Kidney (tissue), 22 donors: ENCODE measurements at places on chromosomes 11 and 22. TPM values are rescaled to one million over a fixed set of nuclear protein-coding genes. Genes with fewer than 3 reads are reported as not detected.
A peak's percentile ranks its signal among the peaks of the same experiment; 100 is the strongest.

The PKDREJ gene
- 0.06 TPM for total RNA-seq

The CEND1 gene
- 0.16 TPM for total RNA-seq

The GLB1L2 gene
- 10.0 TPM for total RNA-seq

DNA sequence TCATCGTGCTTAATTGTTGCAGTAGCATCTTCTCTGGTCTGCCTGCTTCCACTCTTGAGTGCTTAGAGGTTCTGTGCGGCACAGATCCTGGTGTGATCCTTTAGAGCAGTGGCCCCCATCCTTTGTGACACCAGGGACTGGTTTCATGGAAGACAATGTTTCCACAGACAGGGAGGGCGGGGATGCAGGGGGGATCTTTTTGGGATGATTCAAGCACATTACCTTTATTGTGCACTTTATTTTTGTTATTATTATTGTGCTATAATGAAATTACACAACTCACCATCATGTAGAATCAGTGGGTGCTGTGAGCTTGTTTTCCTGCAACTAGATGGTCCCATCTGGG lies 76.8 kb upstream of the SHANK2 start:
- H3K36me3 ChIP-seq, result no peaks in the 10 kb centered on the region
- no peak overlapping the region for H3K27ac ChIP-seq
- no peak for DNase-seq
- no peaks in the 10 kb centered on the region for H3K27me3 ChIP-seq
- no peak overlapping the region for H3K4me3 ChIP-seq

GRCh38 chr22:49014227-49015201 lies 813.2 kb downstream of the BRD1 start:
- peak; percentile 9 for DNase-seq
- H3K36me3 ChIP-seq, result no peaks in the 10 kb centered on the region
- H3K4me1 ChIP-seq, result no peaks in the 10 kb centered on the region
- no peak overlapping the region for H3K27ac ChIP-seq

The OSBPL5 gene
- total RNA-seq, result 63.0 TPM

The GAB4 gene
- total RNA-seq, result not detected

GRCh38 chr11:18890615-18891014 lies 48.6 kb downstream of the MRGPRX1 start:
- no peaks in the 10 kb centered on the region for H3K27me3 ChIP-seq
- no peaks in the 10 kb centered on the region for H3K4me1 ChIP-seq
- H3K27ac ChIP-seq, result no peak overlapping the region
- H3K4me3 ChIP-seq, result no peak overlapping the region

GRCh38 chr11:61514050-61514917 lies 5.7 kb downstream of the LRRC10B start:
- H3K27me3 ChIP-seq, result no peaks in the 10 kb centered on the region
- no peak overlapping the region for H3K27ac ChIP-seq
- no peak for DNase-seq
- no peaks in the 10 kb centered on the region for H3K36me3 ChIP-seq
- H3K4me3 ChIP-seq, result no peak overlapping the region

The MAPK11 gene
- 18.3 TPM for total RNA-seq
